Endothelial cell of umbilical vein (primary cell): ENCODE measurements at places on chromosomes 5 and 9. TPM values are rescaled to one million over a fixed set of nuclear protein-coding genes. Genes with fewer than 3 reads are reported as not detected.

- no peak for DNase-seq
Measured at GRCh38 chr9:95005278-95006143, 279.0 kb downstream of the AOPEP start.

- DNase-seq, result peak; percentile 51
Measured at GRCh38 chr9:129726322-129727160, 26.3 kb downstream of the PTGES start.

DNA sequence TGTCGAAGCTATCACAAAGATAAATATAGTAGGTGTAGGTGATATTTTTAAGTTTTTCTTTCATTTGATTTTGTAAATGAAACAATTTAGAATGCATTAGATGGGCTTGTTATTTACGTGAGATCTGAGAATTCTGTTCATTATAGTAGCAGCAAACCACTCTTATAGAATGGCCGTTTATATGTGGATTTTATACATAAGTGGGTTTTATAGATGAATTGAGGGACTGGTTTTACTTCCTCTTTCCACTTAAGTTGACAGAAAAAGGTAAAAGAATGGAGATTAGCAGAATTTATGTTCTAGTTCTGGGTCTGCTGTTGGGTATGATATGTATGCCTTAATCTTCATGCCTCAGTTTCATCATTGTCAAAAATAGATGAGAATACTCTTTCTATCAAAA, 5.6 kb downstream of the RMI1 start:
- DNase-seq, result no peak

DNA sequence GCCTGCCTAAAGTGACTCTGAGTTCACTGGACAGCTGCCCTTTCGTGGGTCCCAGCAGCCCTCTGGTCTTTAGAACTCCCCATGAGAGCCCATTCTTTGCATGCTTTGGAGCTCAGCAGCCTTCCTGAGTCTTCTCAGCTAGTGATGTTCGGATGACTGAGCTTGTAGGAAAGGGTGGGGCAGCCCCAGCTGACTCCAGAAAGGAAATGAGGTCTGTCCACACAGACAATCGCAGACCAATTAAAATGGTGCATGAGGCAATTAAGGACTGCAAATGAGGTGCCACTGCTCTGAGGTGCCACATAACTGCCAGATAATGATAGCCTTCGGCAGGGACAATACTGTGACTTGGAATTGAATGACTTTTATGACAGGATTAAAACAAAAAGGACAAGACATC, 25.4 kb upstream of the TOMM5 start:
- DNase-seq, result no peak

DNA sequence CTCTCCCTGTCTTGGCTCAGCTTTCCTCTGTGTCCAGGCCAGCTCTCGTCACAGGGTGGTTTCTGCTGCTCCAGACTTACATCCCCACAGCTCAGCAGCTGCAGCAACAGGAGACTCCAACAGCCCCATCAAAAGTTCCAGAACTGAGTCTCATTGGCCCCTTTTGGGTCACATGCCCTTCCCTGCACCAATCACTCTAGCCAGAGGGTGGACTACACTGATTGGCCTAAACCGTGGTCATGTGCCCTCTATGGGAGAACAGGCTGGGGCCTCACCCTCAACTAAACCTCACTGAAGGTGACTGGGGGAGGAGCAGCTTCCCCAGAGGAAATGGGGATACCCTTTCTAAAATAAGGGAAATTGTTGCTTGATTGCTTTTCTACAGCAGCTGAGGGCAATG, 44.4 kb upstream of the CPLX2 start:
- no peak for DNase-seq

CDH6 gene
- total RNA-seq, result 0.35 TPM in 1 of 2 replicates, not detected in the other
